ENCODE measurements at places on chromosomes 16 and 17.
A peak's percentile ranks its signal among the peaks of the same experiment; 100 is the strongest.

- DNase-seq = no peak
Observed at GRCh38 chr16:31354394-31355291, at the start of gene ITGAX. Gene ITGAX (plus strand): TSS chr16:31355176. CDS start chr16:31355255, 79 bp downstream.

DNA sequence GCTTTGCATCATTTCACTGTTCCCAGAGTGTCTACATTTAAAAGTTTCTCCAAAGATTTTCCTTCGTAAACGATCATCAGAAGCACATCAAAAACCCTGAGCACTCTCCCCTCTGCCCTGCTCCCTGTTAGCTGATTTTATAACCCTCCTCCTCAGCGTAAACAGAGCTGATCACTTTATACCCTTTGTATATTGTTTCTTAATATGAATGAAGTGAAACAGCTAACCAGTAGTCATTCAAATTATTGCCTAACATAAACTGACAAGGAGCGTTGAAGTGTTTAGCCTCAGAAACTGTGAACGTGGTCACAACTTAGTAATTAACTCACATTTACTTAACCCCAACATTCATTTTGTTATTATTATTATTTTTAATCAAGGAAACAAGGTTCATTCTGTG, 160.0 kb upstream of the FOXF1 start:
- DNase-seq = no peak

DNA sequence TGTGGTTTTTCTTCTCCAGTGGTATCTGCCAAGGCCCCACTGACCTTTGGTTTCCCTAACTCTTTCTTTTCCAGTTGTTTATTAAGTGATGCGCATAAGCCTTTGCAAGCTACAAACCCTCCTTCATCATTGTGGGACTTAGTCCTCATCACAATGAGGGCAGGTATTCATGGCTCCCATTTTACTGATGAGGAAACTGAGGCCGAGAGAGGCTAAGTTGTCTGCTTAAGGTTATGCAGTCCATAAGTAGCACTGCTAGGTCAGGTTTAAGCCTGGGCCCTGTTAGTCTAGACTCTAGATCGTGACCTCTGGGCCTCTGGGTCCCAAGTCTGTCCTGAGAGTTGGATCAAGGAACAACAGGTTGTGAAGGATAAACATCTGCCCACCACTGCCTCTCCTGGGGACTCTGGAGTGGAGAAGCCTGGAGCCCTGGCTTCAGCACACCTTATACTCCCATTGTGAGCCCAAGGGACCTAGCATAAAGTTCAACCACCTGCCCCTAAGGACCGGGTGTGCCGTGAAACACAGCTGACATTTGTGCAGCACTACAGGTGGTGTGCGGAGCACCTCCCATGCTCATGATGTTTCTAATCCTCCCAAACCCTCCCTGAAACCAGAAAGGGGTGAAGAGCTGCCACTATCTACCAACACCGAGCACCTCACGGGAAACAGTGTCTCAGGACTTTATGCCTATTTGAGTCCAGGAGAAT, 5.2 kb upstream of the KCNH6 start:
- DNase-seq = no peak

DNA sequence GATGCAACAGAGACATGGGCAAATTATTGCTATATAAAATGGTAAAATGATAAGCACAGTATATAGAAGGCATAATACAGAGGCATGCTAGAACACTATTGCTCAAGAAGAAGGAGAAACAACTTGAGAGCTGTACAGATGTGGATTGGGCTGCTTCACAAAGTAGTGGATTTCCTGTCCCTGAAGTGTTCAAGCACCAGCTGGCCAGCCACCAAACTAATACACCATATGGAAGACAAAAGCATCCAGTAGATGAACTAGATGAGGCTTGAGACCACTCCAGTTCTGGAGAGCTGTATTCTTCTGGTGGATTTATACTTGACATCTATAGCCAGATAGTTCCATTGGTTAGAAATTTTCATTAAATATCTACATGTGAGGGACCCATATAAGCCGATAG, 134.1 kb upstream of the GNAO1 start:
- DNase-seq = no peak

- DNase-seq = no peak
Observed at GRCh38 chr16:89179656-89180315, 8.2 kb downstream of the CDH15 start.

GRCh38 chr16:83923581-83924365, 24.9 kb downstream of the MLYCD start:
- no peak for DNase-seq

DNA sequence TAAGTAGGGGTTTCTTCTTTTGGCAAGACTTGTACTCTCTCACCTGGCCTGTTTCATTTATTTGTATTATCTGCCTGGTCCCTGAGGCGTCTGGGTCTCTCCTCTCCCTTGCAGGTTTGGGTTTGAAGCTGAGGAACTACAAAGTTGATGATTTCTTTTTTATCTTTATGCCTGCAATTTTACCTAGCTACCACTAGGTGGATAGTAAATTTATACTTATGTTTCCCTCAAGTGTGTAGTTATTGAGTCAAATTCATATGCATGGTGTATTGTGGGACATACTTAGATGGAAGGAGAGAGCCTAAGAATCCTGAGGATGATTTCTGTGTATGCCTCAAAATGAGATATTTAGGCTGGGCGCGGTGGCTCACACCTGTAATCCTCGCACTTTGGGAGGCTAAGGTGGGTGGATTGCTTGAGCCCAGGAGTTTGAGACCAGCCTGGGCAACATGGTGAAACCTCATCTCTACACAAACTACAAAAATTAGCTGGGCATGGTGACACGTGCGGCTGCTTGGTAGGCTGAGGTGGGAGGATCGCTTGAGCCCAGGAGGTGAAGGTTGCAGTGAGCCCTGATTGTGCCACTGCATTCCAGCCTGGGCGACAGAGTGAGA, 13.6 kb downstream of the TMEM98 start:
- no peak for DNase-seq

DNA sequence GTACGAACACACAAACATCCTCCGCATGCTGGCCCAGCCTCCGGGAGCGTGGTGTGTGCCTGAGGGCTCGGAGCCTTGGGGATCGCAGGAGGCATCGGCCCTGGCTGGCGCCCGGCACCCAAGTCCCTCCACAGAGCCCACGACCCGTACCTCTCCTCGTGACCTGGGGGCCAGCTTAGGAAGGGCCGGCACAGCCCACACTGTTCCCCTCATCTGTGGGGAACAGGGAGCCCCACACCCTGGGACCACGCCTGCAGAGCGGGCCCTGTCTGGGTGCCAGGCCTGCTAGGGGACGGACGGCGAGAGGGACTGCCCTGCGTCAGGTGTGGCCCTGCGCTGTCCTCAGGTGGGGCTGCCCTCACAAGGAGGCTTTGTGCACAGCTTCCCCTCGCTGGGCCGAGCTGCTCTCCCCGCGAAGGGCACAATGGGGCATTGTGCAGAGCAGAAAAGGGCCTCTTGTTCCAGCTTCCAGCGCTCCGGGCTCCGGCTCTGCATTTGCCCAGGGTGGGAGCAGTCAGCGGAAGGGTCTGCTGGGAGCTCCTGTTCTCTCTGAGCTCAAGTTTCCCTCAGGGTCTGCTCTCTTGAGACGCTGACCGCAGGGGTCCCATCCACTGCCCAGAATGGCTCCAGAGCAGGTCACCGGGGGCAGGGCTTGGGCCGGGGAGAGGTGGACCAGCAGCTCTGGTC, 1.7 kb upstream of the LMF1 start:
- DNase-seq = no peak

DNA sequence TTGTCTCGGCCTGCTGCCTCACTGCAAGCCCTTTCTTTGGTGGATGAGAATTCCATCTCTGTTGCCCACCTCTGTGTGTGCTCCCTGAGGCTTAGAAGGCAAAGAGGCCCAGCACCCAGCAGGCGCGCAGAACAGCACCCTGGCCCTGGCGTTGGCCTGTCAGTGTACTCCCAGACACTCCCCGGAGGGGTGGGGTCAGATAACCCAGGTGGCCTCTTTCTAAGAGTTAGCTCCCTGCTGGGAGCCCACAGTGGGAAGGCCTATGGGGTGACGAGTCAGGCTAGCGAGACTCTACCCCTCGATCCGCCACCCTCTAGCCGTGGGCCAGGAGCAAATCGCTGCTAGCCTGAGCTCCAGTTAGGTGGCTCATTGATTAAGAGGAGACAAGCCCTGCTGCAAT, 38.1 kb downstream of the SRL start:
- DNase-seq = no peak

DNA sequence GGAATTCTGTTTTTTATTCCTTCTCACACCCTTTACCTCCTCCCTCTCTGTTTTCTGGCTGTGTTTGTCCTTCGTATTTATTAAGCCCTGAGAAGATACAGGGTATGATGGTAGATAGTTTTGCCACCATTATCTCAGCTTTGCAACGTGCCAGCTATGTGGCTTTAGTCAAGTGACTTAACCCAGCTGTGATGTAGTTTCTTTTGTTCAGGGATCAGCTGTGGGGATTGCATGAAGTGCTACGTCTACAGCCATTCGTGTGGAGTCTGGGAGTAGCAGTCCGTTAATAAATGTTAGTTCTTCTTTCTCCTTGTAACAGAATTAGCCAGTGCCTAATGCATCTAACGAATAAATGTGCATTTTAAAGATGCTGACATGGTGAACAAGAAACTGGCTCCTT, 128.4 kb downstream of the HAPSTR1 start:
- no peak for DNase-seq

DNA sequence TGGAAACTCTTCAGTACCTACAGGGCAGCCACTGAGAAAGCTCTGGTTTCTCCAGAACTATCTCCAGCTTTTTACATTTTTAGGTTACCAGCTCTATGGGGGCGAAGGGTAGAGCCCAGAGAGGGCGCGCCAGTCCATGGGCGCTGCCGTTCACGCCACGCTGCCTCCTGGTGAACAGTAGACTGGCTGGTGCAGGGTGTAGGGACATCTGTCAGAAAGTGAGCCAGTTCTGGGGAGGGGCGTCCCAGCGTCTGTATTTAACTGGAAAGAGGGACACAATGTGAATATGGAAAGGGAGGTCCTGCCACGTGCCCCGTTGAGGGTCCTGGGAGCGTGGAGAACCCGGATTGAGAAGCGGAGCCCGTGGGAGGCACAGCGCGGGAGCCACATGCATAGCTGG, 16.4 kb upstream of the CLEC18A start:
- DNase-seq = no peak

DNA sequence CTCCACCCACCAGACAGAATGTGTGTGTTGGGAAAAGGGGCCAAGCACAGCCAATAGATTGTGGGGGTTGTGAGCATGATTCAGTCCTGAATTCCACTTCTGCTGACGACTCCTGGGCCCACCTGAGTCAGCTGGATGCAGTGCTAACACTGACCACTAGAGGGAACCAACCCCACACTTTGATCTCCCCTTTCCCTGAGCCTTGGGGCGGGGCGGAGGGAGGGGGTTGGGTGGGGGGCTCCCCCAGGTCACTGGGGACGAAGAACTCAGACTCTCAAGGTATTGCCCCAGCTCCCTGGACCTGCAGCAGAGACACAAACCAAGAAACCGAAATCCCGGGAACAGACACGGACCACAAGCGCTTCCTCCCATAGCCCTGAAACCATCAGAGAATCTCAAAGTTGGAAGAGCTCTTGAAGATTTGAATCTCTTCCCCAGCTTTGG, 621 bp upstream of the CSHL1 start:
- peak; percentile 27 for DNase-seq

DNA sequence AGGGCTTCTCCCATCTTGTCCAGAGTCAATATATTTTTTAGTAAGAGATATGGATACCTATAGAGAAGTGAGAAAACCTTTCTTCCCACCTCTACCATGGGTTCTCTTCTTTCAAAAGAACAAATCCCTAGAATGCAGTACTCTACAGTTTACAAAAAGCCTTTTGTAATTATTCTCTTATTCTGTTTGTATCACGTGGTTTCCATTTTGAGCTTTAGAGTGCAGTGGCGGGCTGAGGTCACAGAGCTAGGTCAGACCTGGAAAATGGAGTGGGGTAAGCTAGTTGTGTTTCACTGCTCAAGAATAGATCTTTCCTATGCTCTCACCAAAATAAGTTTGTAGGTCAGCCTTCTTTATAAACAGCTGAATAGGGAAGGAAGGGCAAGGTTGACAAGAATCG, 85.3 kb upstream of the MAF start:
- DNase-seq = no peak

- DNase-seq = no peak
Observed at GRCh38 chr17:34502426-34502825, 77.0 kb upstream of the TMEM132E start.

- DNase-seq = no peak
Observed at GRCh38 chr16:7914748-7915147, 582.1 kb downstream of the RBFOX1 start.

DNA sequence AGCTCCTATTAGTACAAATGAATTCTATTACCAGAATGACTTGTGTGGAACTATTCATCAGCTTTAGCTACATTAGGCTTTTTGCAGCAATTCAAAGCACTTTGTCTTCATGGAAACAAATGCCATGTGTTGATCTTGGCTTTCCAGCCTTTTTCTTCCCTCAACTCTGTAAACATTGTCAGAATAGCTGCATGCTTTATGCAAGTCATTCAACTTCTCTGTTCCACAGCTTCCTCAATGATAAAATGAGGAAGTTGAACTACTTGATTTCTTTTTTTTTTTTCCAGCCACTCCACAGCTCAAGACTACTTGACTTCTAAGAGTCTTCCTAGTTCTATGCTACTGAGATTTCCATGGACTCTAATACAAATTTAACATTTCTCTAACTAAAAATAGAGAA, 41.1 kb downstream of the KIAA0753 start:
- no peak for DNase-seq

DNA sequence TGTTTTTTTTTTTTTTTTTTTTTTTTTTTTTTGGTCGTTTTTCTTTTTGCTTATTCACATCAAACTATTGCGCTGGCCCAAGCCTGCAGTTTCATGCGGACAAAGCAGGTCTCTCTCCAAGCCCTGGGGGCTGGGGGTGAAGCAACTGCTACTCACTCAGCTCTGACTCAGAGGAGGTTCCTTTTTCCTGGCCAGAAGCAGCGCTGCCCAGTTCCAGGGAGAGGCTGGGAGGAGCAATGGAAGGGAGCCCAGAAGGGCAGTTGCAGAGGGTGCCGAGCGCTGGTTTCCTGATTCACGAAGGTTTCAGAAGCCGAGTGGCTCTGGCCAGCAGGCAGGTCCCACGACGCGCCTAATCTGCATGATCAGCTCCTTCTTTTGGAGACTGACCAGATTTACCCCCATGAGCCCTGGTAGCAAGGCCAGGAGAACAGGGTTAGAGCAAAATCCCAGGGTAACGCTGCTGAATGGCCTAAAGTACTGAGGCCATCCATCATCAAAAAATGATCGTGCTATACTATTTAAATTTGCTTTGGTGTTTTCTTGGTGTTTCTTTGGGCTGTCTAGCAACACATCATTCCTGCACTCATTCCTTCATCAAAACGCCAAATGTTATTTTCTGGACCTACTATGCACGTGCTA, 144.7 kb upstream of the SOX9 start:
- peak; percentile 71 for DNase-seq

GRCh38 chr16:78106686-78107085, 7.2 kb downstream of the WWOX start:
- no peak for DNase-seq

All from Panc1 (cell line).